ENCODE measurements at places on chromosomes 3 and 15.

DNA sequence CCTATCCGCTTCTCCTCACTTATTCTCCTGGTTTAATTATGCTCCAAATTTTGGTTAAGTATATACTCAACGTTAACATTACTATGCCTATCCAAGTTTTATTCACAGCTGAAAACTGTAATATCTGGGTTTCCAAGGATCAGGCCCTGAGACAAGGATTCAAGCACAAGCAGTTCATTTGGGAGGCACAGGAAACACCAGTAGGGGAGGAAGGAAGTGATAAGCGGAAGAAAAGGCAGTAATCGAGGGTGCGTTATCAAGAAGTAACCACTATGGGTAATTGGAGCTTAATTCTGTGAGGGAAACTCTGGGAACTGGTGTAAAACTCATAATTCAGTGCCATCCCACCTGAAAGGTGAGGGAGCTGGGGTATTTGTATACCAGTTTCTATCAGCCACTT lies 120.3 kb downstream of the KCNAB1 start:
- DNase-seq, result no peak

- DNase-seq, result no peak
Observed at GRCh38 chr3:166013073-166013679, 176.0 kb upstream of the BCHE start.

GRCh38 chr3:37375184-37376127 lies 201.1 kb upstream of the LRRFIP2 start:
- no peak for DNase-seq

GRCh38 chr3:86208772-86209171 lies 782.2 kb downstream of the VGLL3 start:
- no peak for DNase-seq

- no peak for DNase-seq
Observed at GRCh38 chr15:42020713-42021273, at the start of gene PLA2G4E. TSS of gene PLA2G4E (minus strand) at chr15:42021042. CDS start at chr15:42021030, 12 bp downstream.

Data from activated CD4-positive, CD25-positive, alpha-beta regulatory T cell (primary cell).